ENCODE measurements at places on chromosomes 1 and 21.

- no peak for DNase-seq
Observed at GRCh38 chr1:15991427-15992186, 12.4 kb upstream of the SRARP start.

DNA sequence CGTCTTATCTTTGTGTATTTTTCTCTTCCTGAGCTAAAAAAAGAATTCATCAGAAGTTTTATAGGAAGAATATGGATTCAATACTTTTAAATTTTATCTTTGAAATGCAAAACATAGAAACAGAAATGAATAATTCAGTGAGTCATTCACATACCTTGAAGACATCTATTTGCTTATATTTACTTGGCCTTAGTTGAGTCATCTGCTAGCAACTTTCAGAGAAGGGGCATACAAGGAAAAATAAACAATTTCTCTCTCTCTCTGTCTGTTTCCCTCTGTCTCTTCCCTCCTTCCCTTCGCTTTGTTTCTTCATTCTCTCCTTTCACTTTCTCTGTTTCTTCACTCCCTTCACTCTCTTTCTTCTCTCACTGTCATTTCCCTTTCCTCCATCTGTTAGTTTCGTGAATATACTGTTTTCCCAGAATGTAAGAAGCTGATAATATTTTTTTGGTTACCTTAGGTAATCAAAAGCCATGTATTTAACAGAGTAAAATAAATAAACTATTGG lies 477.2 kb downstream of the BRINP3 start:
- DNase-seq = no peak

- no peak for DNase-seq
Observed at GRCh38 chr1:8276173-8276914, 41.6 kb upstream of the SLC45A1 start.

- no peak for DNase-seq
Observed at GRCh38 chr1:220113136-220113695, 19.3 kb downstream of the IARS2 start.

- DNase-seq = no peak
Observed at GRCh38 chr1:8111560-8111959, 85.5 kb upstream of the ERRFI1 start.

DNA sequence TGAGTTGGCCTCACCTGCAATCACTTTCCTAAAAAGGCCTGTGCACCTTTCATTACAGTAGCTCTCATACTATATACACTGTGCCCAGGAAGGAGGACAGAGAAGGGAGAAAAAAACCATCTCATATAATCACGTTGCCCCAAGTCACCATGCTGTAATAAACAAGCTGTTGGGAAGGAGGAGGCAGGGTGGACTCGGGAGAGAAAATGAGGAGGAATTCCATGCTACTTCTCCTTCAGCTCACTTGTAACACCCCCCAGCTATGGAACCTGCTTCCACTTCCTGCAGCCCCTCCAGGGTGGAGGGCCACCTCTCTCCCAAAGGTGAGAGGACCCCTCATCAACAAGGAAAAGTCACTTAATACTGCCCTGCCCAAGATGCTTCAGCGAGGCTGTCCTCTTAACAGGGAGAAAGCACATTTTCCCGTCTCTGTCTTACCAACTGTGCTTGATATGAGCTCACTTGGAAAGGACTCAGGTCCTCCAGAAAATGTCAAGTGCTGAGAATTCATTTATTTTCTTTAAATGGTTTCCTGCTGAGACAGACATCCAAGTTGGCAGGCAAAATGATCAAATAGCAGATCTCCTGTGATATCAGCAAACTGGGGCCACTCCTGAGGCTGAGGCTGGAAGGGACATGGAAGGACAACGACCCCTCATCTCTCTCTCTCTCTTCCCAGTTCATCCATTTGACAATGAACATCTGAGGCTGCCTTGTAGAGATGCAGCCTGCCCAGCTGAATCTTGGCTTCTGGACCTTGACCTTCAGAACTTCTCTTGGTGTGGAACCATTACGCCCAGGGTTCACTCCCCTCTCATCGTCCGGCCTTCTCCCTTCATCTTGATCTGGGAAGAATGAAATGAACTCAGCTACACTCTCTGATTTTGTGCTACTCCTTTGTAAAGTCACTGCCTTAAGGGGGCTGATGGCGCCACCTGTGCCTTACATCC lies 54.0 kb downstream of the CAPN9 start:
- DNase-seq = no peak

- DNase-seq = no peak
Observed at GRCh38 chr1:85326336-85326735, 49.9 kb upstream of the BCL10 start.

DNA sequence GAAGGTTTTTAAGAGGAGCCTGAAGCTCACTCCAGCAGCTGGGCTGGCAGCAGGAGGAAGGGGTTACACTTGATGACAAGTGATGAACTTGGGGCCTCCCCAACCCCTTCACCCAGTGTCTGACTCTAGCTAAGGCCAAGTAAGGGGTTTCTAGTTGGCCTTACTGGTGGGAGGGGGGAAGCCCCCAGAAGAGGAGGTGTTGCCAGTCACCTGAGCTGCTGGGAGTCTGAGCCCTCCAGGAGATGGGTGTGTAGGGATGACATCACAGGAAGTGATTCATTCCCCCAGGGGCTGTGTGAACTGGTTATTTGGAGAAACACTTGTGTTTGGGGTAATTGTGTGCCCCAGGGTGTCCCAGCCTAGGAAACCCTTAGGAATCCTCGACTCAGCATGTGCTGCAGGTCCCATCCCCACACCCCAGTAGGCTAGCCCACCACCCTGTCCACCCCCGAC lies 3.1 kb downstream of the PADI1 start:
- DNase-seq = no peak

DNA sequence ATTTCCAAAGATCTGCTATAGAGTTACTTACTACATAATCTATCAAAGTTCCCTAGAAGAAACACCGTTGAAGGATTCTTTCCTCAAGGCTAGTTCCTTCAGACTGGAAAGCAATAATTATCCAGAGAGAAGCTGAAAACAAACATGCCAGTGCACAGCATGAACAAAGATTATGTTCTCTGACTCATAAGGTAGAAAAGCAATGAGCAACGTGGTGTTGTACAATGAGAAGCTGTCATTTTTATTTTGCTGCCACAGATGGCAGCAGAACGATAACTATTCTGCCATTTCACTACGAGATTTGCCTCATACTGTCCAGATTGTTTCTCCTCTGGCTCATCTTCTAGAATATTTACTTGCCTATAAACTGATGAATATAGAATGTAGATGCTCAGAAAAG lies 10.7 kb downstream of the EXTL2 start:
- no peak for DNase-seq

- no peak for DNase-seq
Observed at GRCh38 chr1:165842023-165842670, 14.7 kb downstream of the UCK2 start.

DNA sequence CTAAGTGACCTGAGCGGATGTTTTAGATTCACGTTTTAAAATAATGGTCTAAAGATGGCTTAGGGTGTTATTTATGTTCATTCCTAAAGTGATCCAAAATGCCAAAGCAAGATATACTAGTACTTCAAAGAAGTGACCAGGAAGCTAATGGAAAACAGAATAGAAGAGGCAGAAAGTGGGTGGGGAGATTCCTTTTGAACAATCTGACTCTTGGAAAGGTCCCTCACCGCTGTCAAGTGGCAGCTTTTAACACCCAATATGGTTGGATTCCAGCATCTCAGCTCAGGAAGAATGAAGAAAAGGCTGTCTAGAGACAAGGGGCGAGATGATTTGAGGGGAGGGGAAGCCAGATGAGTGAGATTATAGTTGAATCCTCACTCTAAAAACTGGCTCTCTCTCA lies 90.3 kb downstream of the SCMH1 start:
- DNase-seq = no peak

DNA sequence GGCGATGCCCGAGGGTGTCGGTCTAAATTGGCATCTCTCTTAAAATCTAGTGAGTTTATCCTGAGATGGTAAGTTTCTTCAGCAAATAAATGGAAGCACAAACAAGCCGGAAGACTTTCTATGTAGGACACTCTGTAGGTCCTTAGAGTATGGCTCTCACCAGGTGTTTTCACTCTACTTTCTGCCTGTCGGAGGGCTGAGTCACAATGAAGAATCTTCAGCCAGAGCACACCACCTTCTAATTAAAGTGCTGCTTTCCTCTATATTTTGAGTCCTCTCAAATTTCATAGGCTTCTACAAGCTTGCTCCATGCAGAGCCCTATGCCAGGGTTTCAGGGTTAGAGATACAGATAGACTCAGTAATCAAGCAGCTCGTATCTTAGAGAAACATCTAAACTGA lies 27.1 kb downstream of the KCNK1 start:
- DNase-seq = no peak
